Kidney capillary endothelial cell (primary cell): ENCODE measurements at places on chromosomes 13 and 19.

DNA sequence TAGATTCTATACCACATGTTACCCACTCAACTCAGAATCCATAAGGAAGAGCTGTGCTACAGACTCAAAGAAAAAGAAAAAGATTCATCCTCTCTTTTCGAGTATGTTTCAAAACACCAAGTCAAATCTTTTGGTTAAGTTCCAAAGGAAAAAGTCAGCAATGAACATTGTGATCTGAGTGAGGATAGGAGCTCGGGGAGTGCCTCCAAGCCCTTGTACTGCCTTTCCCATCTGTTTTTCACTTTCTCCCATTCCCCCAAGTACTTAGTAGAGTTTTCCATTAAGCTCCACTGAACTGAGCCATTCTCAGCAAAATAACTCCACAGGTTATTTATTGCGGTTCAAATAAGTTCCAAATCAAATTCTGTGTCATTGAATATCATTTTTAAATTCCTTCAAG is 47.7 kb upstream of the MAB21L1 start:
- no peak for DNase-seq

DNA sequence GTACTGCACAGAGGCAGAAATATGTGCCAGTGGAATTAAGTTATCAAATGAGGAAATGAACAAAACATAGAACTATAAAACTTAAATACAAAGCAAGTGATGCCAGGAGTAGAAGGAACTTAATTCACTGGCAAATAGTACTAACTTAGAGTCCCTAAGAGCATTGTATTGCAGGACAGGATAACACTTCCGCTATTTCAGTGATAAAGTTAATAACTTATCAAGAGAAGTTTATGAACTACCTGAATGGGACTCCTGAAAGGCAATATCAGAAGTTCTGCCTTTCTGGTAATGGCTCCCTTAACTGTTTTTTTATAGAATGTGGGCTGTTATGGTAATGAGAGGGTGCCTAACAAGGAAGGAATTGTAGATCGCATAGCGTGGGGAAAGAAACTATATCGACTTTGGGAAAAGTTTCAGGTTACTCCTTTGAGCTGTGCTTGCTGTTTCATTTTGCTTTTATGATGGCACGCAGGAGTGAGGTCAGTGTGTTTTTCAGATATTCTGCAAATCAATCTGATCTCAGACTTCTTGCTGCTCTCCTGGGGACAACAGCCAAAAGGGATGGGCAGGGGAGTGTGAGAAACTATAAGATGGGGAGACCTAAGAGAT is 95.3 kb upstream of the MLNR start:
- no peak for DNase-seq

GRCh38 chr13:101916108-101916774 is 463.8 kb downstream of the ITGBL1 start:
- no peak for DNase-seq

GRCh38 chr19:46015687-46016425 is 7.0 kb downstream of the PGLYRP1 start:
- DNase-seq: no peak

GRCh38 chr13:61144834-61145593 is 270.6 kb downstream of the PCDH20 start:
- DNase-seq: no peak

DNA sequence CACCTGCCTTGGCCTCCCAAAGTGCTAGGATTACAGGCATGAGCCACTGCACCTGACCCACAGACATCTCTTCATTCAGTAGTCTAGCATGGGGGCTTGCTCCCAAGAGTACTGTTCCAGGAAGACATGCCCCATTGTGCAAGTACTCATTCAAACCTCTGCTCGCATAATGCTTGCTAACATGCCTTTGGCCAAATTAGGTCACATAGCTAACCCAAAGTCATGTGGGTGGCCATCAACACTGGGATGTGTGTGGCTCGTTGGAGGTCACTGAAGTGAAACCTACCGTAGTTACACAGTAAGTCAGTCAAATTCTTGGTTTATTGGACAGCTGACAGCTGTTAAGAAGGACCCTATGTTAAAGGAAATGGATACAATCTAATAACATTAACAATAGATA is 20.3 kb downstream of the RFXAP start:
- no peak for DNase-seq

GRCh38 chr19:28934631-28935030 is 278.3 kb downstream of the UQCRFS1 start:
- DNase-seq: no peak

DNA sequence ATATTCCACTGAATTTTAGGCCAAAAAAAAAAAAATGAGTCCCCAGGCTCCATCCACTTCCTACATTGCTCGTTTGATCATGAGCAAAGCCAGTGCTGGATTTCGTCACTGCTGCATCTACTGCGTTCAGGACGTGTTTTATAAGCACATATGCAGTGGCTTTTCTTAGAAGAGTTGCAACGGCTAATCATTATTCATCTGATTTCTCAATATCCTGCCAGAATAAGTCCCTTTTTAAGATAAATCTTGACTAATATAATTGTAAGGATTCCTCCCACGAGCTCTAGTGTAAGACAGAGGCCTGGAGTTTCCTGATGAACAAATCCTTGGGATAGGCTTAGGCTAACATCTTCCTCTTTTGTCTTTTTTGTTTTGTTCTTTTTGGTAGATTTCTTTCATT is 19.5 kb downstream of the FAM124A start:
- DNase-seq: no peak

GRCh38 chr13:113148407-113148806 is 10.0 kb upstream of the PROZ start:
- no peak for DNase-seq

DNA sequence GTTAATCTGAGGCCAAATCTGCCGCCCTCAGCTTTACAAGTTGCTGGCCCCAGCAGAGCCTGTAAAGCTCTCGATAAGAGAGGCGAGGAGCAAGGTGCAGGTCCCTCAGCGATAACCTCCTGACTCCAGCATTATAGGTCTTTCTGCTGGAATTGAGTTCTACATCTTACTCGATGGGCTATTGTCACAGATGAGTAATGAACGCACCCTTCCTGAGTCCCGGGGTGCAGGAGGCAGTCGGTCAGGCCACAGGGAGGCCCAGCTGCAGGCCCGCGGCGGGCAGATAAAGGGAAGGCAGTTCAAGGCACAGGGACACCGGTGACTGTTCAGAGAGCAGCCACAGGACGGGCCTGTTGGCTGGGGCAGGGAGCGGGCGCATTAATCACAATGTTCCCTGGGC is 157.6 kb upstream of the OBI1 start:
- DNase-seq: no peak

DNA sequence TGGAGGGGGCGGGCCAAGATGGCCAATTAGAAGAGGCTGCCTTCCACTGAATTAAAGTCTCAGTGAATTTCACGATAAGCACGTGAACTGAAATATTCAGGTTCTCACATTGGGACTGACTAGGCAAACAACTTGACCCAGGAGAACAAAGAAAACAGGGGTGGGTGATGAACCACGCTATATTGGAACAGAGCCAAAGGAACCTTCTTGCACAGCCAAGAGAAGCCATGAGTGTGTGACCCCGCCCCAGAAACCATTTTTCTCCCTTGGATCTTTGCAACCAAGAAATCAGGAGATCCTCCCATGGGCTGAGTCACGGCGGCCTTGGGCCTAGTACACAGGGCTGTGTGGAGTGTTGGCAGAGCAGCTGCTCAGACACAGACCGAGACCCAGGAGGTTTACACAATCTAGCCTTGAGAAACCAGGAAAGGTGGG is 36.8 kb downstream of the ERICH4 start:
- DNase-seq: peak; percentile 90

- DNase-seq: no peak
These were observed 21.2 kb upstream of the SLC7A10 start for GRCh38 chr19:33246709-33247440.

DNA sequence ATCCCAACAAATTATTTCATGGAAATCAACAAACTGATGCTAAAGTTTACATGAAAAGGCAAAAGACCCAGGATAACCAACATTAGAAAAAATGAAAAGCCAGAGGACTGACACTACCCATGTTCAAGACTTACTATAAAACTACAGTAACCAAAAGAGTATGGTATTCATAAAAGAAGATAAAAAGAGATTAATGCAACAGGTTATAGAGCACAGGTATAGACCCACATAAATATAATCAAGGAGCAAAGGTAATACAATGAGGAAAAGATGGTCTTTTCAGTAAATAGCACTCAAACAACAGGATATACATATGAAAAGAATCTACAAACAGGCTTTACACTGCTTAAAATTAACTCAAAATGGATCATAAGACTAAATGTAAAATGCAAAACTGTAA is 1342.7 kb downstream of the UQCRFS1 start:
- DNase-seq: no peak

- DNase-seq: no peak
These were observed 31.0 kb downstream of the FOXO1 start for GRCh38 chr13:40635315-40635995.

GRCh38 chr19:55058781-55059610 is 4.0 kb downstream of the RDH13 start:
- DNase-seq: no peak

DNA sequence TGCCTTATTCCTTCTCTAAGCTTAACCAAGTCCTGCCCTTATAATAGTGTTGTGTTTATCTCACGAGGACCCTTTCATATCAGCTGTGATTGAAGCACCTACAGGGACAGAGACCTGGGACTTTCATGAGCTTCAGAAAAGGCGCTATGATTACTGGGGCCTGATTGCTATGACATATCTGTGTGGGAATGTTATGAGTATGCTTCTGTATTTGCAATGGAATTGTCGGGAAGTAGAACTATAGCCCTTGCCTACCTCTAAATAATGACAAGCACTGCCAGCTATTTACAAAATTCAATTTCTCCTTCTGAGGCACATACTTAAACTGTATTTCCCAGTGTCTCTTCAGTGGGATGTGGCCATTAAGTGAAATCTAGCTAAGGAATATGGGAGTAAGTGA is 191.5 kb downstream of the LHFPL6 start:
- DNase-seq: no peak

- peak; percentile 46 for DNase-seq
These were observed 35.6 kb upstream of the SPATA13 start for GRCh38 chr13:24124789-24125476.

GRCh38 chr19:55459551-55459949 is 1.9 kb downstream of the ISOC2 start:
- DNase-seq: no peak

DNA sequence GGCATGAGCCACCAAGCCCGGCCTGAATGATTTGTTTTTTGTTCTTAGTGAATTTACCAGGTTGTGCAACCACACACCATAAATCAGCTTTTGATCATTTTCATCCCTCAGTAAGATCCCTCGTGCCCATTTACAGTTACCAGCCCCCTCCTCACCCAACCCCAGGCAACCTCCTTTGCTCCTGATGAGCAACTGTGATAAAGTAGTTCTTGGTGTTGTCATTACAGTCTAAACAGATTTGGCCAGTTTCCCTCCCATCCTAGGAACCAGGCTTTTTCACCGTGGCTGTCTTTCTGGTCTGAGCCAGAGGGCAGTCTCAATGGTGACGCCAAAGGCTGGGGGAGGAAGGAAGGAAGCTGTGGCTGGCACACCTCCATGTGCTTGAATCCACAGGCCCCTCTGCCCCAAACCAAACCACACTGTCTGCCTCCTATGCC is 61.2 kb upstream of the WDFY2 start:
- DNase-seq: peak; percentile 4

DNA sequence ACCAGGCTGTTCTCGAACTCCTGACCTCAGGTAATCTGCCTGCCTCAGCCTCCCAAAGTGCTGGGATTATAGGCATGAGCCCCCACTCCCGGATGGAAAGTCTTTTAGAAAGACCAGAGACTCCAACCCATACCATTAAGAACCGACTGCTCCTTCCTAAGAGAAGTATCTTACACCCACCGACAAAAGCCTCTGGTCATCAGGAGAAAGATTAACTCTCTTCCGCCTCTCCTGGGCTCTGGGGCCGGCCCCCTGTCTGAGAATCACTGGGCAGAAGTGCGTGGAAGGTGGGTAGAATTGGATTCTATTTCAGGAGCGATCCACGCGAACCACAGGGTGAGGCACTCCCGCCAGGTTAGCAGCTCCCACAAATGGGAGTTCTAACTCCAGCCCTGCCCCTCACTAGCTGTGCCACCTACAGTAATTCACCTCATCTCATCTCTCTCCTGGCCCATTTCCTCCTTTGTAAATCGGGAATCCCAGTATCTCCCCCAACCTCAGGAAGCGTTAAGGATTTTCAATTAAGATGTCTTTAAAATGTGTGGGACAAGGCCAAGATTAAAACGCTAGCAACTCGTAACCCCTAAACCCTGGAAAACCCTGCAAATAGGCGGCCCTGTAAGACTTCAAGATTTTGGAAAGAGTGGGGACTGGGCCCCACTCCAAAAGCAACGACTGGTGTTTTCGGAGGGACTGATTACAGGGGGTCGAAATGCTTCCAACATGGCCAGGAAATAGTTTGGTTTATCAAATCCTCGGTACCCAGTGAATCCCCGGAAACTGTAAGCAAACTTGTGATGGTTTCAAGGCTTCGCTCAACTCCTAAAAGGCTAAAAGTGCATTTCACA is 1.3 kb downstream of the HNRNPL start:
- no peak for DNase-seq

GRCh38 chr19:56670961-56671612 is 470 bp downstream of the ZNF835 start:
- no peak for DNase-seq

DNA sequence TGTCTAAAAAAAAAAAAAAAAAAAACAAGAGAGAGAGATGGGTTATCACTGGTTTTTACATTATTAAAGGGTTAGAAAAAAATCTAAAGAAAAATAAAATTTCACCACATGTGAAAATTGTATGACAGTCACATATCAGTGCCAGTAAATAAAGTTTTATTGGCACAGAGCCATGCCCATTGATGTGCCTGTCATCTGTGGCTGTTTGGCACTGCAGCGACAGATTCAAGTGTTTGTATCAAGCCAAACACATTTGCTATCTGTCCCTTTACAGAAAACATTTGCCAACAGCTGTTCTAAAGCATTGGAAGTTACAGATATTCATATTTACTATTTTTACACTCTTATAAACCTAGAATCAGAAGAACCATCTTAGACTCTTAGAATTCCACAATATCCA is 16.3 kb downstream of the FCHO1 start:
- DNase-seq: no peak

DNA sequence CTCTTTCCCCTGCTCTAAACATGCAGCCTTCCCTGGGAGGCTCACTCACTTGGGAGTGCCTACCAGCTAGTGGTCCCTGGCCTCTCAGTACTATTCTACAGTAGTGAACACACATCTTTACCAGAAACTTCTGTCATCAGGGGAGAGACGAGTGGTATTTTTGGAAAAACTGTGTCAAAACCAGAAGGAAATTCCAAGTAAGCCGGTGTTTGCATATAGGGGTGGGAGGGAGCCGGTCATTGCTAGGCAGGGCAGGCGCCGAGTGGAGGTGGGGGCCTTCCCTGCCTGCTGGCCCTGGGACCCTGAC is 7.0 kb downstream of the RPS9 start:
- DNase-seq: no peak

GRCh38 chr19:42229301-42229854 is 9.3 kb downstream of the ZNF526 start:
- no peak for DNase-seq

GRCh38 chr13:87925006-87925405 is 253.8 kb downstream of the SLITRK5 start:
- DNase-seq: no peak

GRCh38 chr13:23921451-23921888 is 24.2 kb upstream of the C1QTNF9B start:
- no peak for DNase-seq
